ENCODE measurements at places on chromosomes 5 and 9.

DNA sequence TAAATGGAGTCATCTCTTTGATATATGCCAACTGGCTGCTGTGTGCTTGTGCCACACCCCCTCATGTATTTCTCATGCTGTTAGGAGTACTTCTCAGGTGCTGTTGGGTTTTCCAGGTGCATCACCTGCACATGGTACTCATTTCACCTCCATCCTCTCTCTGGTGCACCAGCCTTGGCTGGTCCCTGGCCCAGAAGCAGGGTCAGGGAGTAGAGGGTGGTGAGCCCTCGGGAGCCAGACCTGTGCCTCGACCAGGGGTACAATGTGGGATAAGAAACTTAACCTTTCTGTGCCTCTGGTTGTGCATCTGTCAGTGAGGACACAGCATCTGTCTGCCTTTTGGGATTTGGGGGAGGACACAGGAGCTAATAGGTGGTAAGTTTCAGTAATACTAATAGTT lies 38.5 kb downstream of the SECISBP2 start:
- H3K27ac ChIP-seq: no peak overlapping the region
- no peak for DNase-seq
- H3K4me3 ChIP-seq: no peak overlapping the region
- H3K27me3 ChIP-seq: no peaks in the 10 kb centered on the region
- peaks cover 13% of the 10 kb centered on the region for H3K36me3 ChIP-seq
- no peaks in the 10 kb centered on the region for H3K4me1 ChIP-seq

DNA sequence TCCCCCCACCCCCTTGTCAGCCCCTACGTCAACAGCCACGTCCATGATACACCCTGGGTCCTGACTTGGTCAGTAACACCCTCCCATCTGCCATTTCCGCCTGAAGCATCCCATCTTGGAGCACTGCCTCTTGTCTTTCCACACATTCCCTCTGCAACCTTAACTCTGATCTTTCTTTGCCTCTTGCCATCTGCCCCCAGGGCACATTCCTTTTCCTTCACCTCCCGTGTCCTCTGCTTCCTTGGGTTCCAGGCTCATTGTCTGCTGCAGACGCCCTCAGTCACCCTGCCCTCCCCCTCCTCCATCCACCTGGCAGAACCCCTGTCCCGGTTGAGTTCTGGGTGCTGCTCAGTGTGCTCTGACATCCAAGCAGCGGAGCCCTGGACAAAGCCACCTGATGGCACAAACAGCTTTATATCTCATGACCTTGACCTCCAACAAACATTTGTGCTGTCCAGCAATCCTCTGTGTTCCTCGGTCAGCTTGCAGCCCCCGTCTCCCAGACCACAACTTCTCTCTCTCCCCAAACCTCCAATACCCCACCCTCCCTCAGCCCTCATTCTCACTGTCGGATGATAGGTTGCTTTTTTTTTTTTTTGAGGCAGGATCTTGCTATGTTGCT lies 97.7 kb upstream of the IER5L start:
- H3K4me1 ChIP-seq: no peaks in the 10 kb centered on the region
- no peak for DNase-seq
- H3K36me3 ChIP-seq: no peaks in the 10 kb centered on the region
- H3K4me3 ChIP-seq: no peak overlapping the region

GRCh38 chr9:72775570-72775969 lies 177.3 kb downstream of the ALDH1A1 start:
- no peaks in the 10 kb centered on the region for H3K27me3 ChIP-seq
- no peak overlapping the region for H3K4me3 ChIP-seq
- DNase-seq: no peak
- no peaks in the 10 kb centered on the region for H3K4me1 ChIP-seq
- H3K36me3 ChIP-seq: no peaks in the 10 kb centered on the region

- H3K27me3 ChIP-seq: no peaks in the 10 kb centered on the region
- no peak for DNase-seq
- no peak overlapping the region for H3K4me3 ChIP-seq
Measured at GRCh38 chr5:14310901-14311300, 167.8 kb downstream of the TRIO start.
